ENCODE measurements at places on chromosomes 5 and 9.

DNA sequence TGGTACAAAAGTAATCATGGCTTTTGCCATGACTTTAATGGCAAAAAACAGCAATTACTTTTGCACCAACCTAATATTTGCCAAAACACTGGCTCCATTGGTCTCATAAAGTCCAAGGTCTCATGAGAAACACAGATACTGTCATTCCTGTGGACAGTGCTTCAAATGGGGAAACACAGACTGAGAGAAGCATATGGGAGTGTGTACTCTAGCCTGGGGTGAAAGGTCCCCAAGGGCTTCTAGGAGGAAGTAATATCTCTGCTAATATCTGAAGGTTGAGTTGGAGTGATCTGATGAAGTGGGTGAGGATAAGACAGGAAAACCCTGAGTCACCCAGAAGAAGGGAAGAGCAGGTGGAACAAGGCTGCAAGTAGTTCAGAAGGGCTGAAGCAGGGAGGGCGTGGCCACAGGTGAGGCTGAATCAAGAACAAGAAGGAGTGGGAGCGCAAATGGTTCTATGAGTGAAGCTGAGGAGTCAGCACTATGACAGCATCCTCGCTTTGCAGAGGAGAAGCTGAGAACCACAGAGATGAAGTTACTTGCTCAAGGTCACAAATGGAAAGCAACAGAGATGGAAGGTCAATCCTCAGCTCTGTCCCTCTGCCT is 164.1 kb downstream of the ASTN2 start:
- DNase-seq: no peak

DNA sequence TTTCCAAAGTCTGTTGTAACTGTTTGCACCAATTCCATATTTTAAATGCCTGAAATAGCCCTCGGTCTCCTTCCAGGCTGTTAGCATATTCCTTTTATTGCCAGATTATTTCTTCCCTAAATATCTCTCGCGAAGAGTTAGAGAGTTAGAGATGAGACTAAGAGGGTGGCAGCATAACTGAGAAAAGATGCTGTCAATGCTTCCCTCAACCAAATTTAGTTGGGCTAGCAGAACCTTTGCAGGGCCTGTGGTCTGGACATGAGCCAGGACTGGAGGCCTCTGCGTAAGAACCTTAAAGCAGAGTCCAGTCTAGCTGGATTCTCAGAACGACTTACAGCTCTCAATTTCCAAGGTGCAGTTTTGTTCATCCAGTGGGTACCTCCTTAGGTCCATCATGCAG is 135.9 kb downstream of the GABRB2 start:
- no peak for DNase-seq

DNA sequence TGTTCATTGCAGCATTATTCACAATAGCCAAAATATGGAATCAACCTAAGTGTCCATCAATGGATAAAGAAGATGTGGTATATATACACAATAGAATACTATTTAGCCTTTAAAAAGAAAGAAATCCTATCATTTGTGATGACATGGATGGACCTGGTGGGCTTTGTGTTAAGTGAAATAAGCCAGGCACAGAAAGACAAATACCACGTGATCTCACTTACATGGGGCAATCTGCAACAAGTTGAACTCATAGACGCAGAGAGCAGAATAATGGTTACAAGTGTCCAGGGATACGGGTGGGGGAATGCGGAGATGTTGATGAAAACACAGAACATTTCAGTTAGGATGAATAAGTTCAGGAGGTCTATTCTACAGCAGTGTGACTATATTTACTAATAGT is 66.4 kb upstream of the ALDH1B1 start:
- DNase-seq: no peak

- no peak for DNase-seq
Measured at GRCh38 chr9:98380065-98380681, 124.7 kb upstream of the TBC1D2 start.

- DNase-seq: no peak
Measured at GRCh38 chr9:105053209-105053652, 125.3 kb upstream of the ABCA1 start.

DNA sequence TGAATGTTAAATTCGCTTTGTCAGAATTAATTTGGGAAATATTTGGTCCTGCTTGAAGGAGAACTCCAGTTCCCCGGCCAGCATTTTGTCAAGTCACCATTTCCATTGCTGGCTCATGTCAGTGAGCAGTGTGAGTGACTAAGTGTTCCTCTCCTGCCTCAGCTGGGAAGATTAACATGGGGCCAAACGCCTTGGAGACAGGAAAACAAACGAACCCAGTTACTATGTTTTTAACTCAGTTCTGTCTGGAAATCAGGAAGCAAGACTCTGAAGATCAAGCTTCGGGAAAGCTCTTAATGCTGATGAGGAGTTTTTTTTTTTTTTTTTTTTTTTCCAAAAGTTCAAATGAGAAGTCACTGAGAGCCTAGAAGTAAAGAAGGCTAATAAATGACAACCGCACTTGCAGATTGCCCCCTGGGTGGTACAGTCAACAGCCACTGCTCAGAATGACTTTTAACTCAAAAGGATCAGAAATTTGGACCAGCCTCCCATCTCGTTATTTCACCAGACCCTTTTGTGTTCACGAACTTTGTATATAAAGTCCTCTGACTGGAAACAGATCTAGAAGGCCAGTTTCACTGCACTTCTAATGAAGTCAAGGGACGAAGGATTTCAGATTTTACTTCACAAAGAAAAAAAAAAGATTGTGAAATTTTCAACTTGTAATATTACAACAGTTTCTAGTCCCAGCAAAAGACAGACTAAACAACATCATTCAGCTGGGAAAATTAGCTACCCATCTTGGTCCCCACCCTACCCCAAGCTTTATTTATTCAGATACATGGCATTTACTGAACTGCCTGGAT is 121.3 kb downstream of the LHFPL2 start:
- no peak for DNase-seq

DNA sequence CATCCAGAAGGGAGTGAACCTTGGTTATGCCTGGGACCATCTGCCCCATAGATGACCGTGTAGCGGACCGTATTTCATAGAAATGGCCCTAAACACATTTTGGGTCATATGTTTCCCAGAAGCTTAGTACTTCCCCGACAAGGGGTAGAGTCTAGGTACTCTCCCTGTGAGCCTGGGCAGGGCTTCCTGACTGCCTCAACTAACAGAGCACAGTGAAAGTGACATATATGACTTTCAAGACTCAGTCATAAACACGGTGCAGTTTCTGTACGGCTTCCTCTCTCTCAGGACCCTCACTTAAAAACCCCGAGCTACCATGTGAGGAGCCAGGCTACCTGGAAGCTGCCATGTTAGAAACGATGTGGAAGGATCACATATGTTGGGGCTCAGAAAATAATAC is 20.9 kb downstream of the C9orf57 start:
- DNase-seq: no peak

DNA sequence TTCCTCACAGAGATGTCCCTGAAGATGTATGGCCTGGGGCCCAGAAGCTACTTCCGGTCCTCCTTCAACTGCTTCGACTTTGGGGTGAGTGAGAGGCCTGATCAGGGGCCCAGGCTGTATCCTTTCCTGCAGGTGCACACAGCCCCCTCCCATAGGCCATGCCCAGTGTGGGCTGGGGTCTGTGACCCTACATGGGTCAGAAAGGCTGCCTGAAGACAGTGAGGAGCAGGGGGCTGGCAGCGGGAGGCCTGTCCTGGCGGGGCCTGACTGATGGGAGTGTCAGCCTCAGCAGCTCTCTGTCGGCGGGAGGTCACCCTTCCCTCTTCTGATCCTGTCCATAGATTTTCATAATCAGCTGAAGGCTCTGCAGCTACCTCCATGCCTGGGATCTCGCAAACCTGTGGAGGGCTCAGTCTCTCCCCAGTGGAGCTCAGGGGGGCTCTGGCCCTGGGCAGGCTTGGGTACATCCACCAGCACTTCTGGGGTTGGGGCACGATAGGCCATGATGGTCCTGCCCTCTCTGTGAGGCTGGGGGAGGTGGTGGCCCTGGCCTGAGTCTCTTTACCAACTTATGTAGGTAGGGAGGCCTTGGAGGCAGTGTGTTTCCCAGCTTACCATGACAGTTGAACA is 98.5 kb downstream of the CACNA1B start:
- no peak for DNase-seq

DNA sequence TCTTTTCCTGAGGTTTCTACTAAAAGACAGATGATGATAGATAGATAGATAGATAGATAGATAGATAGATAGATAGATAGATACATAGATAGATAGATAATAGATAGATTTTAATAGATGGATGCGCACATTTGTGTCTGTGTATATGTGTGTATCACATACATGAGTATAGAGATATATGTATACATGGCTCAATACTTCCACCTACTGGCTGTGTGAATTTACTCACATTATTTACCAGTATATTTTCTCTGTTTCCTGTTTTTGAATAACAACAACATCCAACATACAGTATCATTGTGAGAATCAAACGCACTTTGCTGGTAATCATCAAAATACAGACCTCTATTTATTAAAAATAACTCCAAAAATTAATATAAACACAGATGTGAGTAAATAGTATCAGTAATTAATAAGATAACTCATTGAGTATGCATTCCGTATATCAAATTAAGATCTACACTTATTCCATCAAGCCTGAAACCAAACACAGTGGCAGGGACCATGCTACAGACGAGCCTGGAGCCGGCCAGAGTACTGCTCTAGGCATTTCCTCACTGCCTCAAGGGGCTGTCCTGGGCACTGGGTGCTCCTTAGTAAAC is 338.0 kb downstream of the SEMA5A start:
- no peak for DNase-seq

GRCh38 chr9:92468206-92468605 is 14.1 kb downstream of the ASPN start:
- DNase-seq: peak; percentile 5

- no peak for DNase-seq
Measured at GRCh38 chr5:148177207-148177606, 8.9 kb downstream of the SPINK14 start.

DNA sequence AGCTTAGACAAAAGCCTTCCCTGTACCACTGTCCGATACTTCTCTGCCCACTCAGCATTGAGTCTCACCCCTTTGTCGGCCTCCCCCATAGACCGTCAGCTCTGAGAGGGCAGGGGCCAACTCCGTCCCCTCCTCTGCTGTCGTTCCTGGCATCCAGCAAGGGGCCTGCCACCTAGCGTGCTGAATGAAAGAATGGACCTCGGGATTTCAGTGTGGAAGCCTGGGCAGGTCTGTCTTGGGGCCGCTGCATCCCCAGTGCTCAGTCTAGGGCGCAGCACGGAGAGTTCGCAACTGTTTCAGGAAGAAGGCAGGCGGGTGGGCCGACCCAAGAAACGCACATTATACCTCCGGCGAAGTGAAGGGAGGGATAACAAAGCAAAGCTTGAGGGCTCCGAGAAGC is 1.5 kb upstream of the TOR1B start:
- no peak for DNase-seq

DNA sequence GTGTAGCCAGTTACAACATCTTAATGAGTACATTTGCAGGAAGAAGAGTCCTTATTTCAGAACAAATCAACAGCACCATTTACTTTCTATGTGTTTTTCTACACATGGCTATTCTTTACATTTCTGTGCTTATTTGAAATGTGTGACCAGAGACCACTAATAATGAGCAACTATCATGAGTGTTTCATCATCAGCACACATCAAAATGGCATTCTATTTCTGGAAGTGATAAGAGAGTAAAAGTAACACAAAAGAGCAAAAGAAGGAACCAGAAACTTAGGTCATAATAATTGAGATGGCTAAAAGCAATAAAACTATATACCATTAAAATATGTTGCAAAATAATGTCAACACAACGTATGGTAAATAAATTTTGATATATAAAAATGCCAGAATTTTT is 159.7 kb downstream of the PBX3 start:
- DNase-seq: no peak
